ENCODE measurements at places on chromosomes 3 and 15.

DNA sequence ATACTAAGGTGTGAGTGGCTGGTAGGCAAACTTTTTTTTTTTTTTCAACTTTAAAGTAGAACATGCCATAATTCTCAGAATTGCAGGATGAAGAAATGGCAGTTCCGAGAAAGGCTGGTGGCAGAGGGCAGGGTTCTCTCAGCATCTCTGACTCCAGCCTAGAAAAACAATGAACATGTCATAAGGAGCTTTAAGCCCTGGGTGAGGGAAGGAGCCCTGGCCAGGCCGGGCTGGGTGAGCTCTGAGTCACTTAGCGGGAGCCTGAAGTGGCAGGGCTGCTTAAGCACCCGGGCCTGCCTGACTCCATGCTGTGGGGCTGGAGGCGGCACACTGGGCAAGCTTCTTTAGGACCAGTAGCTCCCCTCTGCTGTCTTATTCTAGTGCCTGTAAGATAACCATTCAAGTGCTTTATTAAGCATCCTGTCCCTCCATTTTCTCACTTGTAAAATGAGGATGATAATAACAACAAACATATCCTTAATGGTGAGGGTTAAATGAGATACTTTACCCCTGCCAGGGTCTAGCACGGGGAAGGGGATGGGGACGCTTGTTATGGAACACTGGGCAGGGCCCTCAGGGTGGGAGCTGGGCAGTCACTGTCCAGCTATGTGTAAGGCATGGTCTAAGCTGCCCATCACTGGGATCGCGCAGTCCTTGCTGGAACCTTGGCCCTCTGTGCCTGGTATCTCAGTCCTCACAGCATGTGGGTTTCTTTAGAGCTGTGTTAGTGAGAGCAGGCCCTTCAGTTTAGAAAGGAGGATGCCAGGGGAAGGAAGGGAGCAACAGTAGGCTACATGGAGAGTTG, 18.4 kb downstream of the SMAD6 start:
- no peak for DNase-seq

- DNase-seq, result no peak
Observed at GRCh38 chr3:119586733-119587172, 7.5 kb downstream of the ADPRH start.

DNA sequence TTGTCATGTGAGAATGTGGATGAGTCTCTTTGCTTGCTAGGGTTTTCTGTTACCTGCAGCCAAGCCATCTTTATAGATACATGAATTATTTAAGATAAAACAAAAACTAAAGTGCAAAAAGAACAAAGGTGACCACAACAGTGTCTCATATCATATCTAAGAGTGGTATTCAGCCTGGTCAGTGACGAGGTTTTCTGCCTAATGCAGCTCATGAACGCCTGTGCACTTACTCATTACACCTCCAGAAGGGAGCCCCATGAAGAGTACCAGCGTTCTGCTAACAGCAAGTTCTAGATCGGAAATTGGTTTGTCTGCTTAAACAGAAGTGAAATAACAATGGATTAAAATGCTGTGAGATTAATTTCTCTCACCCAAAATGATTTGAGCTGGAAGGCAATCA, 19.2 kb downstream of the PXYLP1 start:
- DNase-seq, result no peak

GRCh38 chr3:21310161-21310560, 440.8 kb downstream of the ZNF385D start:
- no peak for DNase-seq

GRCh38 chr3:33394403-33395054, 45.7 kb downstream of the UBP1 start:
- no peak for DNase-seq

GRCh38 chr3:193732391-193732790, 139.4 kb downstream of the OPA1 start:
- DNase-seq, result no peak

DNA sequence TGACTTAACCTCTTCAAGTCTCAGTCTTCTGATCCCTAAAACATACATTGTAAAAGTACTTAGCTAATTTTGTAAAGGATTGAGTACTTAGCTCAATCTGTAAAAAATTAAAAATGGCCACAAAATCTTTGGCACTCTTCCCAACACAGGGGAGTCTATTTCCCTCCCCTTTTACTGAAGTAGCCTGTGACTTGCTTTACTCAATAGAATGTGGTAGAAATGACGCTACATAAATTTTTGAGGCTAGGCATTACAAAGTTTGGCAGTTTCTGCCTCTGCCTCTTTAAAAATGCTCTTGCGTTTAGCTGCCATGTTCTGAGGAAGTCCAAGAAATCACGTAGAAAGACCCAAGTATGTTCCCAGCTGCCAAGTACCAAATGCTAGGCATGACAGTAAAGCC, 80.2 kb downstream of the CBLB start:
- no peak for DNase-seq

All from NB4 (cell line).